ENCODE measurements at places on chromosomes 5 and 9.

GRCh38 chr9:136297766-136298735 lies 5.8 kb downstream of the CCDC187 start:
- DNase-seq: no peak

- DNase-seq: no peak
These were observed 17.1 kb downstream of the TMEM8B start for GRCh38 chr9:35845824-35846771.

GRCh38 chr5:65126542-65127069 lies 355.1 kb downstream of the ADAMTS6 start:
- no peak for DNase-seq

- no peak for DNase-seq
These were observed 146.4 kb downstream of the FBXL7 start for GRCh38 chr5:15646371-15646770.

GRCh38 chr9:105027084-105027483 lies 99.1 kb upstream of the ABCA1 start:
- DNase-seq: no peak

- no peak for DNase-seq
These were observed 156.1 kb downstream of the SNX18 start for GRCh38 chr5:54673523-54674225.

DNA sequence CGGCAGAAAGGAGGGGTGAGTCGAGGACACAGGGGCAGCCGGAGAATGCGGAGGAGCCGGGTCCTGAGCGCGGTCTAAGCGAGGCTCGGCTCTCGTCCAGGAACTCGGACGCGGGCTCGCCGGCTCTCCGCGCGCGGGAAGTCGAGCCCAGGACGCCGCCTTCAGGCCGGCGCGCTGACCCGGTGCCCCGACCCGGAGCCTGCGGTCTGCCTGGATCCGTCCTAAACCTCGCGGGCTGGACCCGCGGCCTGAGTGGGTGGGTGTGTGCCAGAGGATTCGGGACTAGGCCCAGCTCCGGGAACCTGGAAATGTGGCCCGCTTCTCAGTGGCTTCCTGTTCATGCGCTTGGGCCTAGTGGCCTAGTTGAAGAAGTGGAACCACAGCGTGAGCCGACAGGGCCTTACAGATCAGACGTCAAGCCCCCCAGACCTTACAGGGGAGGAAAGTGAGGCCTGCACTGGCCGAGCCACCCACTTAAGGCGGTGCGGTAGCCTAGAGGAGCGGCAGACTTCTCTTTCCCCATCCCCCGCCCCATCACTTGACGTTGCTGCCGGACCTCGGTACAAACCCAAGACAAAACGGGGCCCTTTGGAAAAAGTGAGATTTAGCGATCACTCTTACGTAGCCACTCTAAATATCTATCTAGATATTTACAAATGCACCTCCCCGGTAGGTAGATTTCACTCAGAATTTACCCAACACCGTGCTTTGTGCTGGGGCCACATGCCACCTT lies 1.2 kb downstream of the CDKN2B-AS1 start:
- DNase-seq: no peak

DNA sequence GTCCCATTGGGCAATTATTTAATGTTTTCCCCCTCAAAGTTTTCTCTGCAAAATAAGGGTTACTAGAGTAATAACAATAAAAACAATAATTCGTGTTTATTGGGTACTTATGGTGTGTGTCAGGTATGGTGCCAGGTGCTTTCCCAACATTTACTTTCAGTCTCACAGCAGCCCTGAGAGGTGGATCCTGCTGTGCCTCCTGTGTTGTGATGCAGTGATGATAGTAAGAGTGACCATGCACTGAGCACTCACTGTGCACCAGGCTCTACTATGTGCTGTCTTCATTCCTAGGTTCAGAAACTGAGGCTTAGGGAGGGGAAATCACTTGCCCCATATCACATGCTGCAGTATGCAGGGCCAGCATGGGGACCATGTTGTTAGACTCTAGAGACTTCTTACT lies 15.5 kb downstream of the OTULINL start:
- no peak for DNase-seq

DNA sequence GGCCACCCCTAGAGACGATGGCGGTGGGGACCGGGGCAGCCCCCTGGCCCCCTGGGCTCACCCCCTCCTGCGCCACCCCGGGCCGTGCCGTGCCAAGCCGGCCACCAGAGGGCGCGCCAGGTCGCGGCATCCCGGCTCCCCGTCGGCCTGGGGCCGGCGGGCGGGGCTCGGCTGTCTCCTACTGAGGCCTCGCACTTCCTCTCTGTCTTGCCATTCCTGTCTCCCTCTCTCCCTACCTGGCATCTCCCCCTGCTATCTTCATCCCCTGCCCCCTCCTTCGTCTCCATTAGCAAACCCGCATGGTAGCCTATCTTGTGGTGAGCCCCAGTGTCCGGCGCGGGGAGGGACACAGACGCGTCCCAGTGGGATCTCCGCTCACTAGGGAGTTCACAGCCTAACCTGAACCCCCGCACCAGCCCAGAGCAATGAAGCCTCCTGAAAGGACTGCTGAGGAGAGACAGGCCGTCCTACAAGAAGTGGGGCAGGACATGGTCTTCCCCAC lies 29.8 kb upstream of the FABP6 start:
- peak; percentile 62 for DNase-seq

DNA sequence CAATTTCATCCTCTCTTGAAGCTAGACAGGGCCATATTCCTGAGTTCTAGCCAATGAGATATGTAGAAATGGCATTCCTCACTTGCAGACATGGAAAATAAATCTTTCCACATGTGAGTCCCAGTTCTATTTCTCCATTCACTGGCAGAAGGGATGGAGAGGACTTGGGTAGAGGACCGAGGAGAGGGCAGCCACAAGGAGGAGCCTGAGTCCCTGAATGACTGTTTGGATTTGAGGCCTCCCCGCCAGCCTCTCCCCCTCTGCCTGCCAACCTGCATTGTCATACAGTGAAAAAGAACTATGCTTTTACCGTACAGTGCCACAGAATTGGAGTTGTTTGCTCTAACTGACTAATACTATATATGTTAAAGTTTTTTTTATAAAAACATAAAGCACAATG lies 583.0 kb upstream of the WWC1 start:
- DNase-seq: no peak

DNA sequence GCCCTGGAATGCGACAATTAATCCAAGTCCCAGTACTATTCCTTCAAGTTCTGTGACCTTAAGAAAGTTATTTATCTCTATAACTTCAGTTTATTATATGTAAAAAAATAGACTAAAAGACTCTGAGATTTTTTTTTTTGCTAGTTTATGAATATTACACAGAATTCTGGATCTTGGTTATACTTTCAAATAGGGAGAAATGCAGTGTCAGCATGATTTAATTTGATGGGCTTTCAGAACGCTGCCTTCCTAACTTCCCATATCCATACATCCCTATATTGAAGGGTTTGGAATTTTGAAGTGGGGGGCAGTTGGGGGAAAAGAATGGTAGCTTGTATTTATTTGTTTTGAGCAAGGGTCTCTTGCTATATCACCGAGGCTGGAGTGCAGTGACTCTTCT lies 98.4 kb upstream of the MEGF10 start:
- DNase-seq: no peak

GRCh38 chr5:11045411-11045810 lies 284.4 kb upstream of the DAP start:
- DNase-seq: no peak

DNA sequence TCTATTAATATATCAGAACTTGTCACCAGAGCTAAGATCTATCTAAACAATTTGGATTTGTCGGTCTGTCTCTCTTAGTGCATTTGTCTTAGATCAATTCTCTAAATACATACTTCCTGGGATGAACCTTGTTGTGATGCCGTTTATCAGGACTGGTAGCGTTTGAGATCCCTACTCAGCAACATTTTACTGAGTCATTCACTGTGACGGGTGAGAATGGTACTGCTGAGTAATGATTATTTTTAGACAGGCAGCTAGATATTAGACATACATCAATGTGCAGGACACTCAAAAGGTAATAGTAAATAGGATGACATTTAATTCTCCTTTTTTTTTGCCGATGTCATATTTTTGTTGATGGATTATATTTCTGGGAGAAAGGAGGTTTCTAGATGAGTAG lies 209.0 kb downstream of the CSNK1G3 start:
- DNase-seq: no peak

GRCh38 chr9:99377790-99378775 lies 156.0 kb downstream of the SEC61B start:
- DNase-seq: no peak

- DNase-seq: no peak
These were observed 1.6 kb downstream of the LIFR start for GRCh38 chr5:38554861-38555260.

DNA sequence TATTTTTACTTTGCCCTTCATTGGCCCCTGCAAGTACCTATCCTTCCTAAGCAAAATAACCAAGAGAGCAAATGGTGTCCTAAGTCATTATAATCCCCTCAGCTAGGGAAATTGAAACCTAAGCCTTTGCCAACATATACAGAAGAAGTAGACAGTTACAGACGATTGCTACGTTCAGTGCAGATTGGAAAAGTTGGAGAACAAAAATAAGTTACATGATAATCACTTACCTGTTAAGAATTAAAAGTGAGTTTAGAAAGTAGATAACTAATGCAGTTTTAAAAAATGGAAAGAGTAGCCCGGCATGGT lies 244.8 kb downstream of the MPDZ start:
- DNase-seq: no peak

GRCh38 chr5:151012862-151013261 lies 7.5 kb upstream of the GPX3 start:
- no peak for DNase-seq

- DNase-seq: no peak
These were observed 70.8 kb upstream of the STARD4 start for GRCh38 chr5:111582993-111583601.

GRCh38 chr5:418162-419121 lies 24.5 kb upstream of the EXOC3 start:
- no peak for DNase-seq

DNA sequence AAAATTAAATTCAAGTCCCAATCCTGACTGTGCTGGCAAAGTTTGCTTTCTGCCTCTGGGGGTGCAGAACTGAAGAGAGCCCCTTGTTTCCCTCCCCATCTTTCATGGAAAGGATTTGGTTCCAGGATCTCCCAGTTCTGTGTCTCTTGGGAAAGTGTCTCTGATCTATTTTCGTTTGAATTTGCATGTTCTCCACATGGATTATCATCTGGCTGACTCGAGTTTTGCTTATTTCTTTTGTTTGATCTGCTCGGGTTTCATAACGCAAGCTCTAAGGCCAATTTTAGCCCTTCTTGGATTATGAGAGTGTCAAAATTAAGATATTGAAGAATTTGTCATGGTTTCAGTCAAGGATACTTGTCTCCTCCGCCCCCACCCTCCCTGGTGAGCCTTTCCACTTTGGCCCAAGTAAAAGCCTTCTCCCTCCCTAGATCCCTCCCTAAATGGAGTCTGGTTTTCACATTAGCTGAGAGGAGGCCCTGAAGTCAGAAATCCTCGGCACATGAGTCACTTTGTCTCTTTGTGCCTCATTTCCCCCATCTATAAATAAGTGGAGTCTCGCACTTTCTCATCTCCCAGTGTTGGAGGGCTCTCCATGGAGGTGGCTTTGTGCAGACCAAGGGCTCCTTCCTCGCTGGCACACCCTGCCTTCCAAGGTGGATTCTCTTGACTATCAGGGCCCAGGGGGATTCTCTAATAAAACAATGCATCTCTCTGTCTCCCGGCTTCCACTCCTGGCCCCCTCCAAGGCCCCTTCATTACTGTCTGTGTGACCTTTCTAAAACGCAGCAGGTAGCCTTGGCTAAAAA lies 17.3 kb downstream of the ADRB2 start:
- no peak for DNase-seq

DNA sequence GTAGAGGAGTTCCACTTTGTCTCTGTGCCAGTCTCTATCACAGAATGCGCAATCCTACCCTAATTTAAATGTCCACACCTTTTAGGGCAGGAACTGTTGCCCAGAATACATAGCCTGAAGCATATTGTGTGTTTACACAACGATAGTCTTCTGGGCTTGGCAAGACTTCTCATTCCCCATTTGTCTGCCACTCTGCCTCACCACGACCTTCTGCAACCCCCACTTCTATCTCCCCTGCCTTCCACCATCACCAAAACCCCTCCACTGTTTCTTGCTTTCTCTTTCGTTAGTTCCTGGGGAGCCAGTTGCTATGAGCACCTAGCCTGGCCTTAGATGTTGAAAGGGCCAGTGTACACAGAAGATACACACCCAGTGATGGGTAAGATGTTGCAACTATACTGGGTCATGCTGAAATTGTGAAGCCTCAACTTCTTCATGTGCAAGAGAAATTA lies 883 bp upstream of the RNF145 start:
- no peak for DNase-seq

DNA sequence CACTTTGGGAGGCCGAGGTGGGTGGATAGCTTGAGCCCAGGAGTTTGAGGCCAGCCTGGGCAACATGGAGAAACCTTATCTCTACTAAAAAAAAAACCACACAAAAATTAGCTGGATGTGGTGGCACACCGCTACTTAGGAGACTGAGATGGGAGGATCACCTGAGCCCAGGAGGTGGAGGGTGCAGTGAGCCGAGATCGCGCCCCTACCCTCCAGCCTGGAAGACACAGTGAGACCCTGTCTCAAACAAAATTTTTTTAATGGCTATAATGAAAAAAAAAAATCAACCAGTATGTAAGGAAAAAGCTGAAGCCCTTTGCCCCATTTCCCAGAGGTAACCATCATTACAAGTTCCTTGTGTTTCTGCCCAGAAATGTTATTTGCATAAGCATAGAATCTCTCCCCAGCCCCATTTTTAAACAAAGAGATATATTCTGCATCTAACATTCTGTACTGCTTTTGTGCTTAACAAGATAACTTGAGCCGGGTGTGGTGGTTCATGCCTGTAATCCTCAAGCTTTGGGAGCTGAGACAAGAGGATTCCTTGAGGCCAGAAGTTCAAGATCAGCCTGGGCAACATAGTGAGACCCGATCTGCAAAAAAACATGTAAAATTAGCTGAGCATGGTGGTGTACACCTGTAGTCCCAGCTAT lies 35.1 kb upstream of the KCNIP1 start:
- DNase-seq: no peak

DNA sequence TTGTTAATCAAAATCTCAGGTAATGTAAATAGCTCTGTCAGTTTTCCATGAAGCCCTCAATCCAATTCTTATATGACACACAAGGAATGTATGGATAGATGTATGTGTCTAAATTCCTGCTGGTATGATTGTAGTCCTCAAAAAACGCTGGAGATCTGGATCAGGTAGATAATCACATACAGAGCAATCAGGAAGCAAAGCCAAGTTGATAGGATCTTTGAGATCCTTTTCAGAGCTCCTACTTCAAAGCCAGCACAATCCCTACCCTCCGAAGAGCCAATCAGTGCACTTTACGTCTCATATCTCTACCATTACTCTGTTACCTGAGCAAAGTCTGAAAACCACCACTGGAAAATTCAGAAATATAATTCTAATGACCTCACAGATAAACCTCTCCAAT lies 27.4 kb downstream of the TYRP1 start:
- no peak for DNase-seq

- DNase-seq: no peak
These were observed 4.7 kb downstream of the PFDN1 start for GRCh38 chr5:140298183-140298601.

DNA sequence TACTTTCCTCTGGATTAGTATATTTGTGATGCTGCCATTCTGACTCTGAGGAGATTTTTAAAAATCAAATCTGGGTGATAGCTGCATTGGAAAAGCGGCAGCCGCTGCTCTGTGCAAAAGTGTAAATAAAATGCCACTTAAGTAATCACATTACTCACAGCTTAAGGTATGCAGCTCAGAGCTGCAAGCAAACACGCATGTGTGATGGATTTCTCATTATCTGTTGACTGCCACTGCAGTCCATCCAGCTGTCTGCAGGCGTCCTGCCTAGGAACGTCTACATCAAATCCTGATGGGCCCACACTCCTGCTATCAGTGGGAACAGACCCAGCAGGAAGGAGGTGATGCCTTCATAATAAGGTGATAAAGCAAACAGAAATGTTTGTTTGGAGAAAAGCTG lies 216.9 kb downstream of the SPOCK1 start:
- no peak for DNase-seq

Measured in stimulated activated CD4-positive, alpha-beta T cell treated with anti-CD3 and anti-CD28 coated beads, Interleukin-1b, Interleukin-23, amount 100 ng/mL, for 1 hour (primary cell).